HAP-1 (cell line): ENCODE measurements at places on chromosomes 11 and 22.

DNA sequence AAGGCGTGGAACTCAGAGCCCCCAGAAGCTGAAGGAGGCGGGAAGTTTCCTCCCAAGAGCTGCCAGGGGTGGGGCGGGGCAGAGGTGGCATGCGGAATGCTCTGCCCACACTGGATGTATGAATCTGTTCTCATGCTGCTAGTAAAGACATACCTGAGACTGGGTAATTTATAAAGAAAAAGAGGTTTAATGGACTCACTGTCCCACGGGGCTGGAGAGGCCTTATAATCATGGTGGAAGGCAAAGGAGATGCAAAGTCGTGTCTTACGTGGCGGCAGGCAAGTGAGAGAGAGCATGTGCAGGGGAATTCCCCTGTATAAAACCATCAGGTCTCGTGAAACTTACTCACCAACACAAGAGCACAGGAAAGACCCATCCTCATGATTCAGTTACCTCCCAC is 57.6 kb downstream of the SMIM38 start:
- DNase-seq, result no peak

- DNase-seq, result no peak
Observed at GRCh38 chr11:36692704-36693103, 94.7 kb upstream of the RAG2 start.

DNA sequence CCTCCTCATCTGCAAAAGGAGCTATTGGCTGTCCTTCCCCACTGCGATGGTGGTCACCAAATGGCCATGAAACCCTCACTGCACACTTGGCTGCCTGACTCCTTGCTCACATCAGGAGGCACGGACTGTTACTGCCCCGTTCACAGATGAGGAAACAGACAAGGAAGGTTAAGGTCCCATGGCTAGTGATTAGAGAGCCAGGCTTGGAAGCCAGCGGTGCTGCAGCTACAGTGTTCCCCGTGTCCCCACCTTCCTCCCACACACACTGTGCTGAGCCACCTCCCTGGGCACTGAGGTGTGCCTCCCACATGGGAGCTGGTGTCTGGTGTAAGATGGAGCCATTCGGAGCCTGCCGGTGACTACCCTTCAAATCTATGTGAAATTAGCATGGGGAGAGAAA is 2.6 kb downstream of the ARHGAP8 start:
- no peak for DNase-seq

DNA sequence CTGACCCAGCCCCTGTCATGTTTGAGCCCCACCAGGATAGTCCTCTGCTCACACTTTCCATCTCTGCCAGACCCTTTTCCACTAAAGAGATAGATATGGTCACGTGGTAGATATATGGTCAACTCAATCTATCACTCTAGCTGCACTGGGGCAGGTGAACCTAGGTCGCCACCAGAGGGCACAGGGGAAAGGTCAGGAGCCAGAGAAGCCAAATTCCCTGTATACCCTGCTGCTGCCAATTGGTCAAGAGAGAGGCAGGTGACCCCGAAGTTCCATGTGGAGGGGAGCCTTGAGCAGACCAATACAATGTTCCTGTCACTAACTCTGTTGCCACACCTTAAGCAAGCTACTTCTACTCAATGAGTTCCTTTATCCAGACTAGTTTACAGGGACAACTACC is 101.1 kb upstream of the GALNT18 start:
- no peak for DNase-seq

DNA sequence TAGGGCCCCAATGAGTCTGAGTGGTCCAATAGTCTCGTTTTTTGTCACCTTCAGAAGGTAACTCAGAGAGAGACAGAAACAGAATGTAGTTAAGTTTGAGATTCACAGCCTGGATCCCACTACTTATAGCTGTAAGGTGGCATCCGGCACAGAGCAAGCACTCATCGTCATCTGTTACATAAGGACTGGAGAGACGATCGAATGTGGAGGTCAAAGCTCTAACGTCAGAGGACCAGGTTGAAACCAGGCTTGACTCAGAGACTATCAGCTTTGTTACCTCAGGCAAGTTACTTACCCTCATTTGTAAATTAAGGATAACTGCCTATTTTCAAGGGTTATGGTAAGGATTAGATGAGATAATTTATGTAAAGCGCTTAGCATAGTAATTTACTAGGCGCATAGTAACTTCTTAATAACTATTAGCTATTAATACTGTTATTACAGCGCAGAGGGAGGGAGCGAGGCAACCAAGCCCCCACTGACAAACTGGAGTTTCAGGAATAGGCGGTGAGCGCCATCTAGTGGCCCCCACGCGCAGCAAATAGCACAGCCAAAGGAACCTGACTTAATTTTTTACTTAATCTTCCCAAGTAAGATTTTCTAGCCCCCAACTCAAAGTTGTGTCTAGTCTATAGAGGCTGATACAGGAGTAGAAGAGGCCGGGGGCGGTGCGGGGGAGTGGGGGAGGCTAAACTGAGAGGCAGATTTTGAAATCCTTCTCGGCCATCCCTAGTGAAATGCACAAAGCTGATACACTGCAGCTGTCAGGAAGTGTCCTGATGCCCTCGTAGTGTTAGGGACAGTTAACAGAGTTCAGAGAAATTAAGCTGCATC is 29.0 kb upstream of the API5 start:
- peak; percentile 71 for DNase-seq

GRCh38 chr11:75543806-75544205 is 18.1 kb upstream of the GDPD5 start:
- DNase-seq, result no peak

- no peak for DNase-seq
Observed at GRCh38 chr22:48500471-48501230, 1327.0 kb downstream of the BRD1 start.

- no peak for DNase-seq
Observed at GRCh38 chr11:868802-869201, 26.1 kb downstream of the TSPAN4 start.

DNA sequence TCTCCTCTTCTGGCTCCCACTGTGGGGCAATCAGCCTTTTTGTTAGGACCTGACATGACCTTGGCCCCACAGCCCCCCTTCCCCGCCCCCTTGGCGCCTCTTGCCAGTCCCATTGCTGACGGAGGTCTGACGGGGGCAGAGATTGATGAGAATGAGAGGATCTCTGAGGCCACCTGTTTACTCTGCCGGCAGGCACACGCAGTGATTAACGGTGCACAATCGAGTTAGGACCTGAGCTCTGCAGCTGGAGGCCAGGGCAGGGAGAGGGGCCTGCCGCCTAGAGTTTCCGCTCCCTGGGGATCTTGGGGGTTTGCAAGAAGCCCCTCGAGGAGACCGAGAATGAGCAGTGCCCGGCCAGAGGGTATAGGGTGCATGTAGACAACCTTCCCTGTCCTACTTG is 6.8 kb upstream of the CHRM1 start:
- DNase-seq, result no peak

GRCh38 chr11:43835104-43835503 is 45.5 kb upstream of the ALKBH3 start:
- DNase-seq, result peak; percentile 85

GRCh38 chr11:121048464-121049233 is 24.7 kb downstream of the TBCEL start:
- DNase-seq, result no peak

DNA sequence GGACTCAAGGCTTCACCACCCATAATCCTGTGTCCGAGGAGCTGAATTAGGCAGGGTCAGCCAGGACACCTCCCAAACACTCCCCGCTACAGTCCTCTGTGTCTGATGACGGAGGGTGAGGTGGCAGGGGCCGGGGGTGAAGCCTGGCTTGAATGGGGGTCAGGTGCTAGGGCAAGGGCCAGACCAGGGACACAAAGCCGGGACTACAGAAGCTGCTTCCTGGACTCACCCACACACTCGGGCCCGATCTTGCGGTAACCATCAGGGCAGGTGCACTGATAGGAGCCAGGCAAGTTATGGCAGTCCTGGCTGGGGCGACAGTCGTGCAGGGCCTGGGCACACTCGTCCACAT is 2.3 kb downstream of the EFEMP2 start:
- no peak for DNase-seq

- DNase-seq, result no peak
Observed at GRCh38 chr11:2100361-2101170, 38.6 kb downstream of the IGF2 start.

- DNase-seq, result no peak
Observed at GRCh38 chr11:116052603-116053547, 548.7 kb upstream of the CADM1 start.

- no peak for DNase-seq
Observed at GRCh38 chr22:44627521-44628139, 74.4 kb upstream of the PRR5 start.

DNA sequence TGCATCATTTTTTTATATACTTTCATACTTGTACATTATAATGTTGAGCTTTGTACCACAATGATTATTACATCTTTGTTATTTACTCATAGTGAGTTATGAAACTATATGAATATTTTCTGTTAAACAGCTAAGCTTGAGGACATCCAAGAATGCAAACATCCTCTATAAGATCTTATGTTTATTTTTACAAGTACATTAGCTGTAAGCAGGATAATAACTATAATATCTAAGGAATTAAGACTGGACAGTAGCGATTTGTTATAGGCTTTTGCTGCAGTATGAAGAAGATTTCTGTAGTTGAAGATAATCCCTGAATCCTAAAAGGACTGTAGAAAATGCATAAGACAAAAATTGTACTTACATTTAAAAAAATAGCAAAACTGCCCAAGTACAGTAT is 176.0 kb downstream of the METTL15 start:
- no peak for DNase-seq
